NCI-H2107 (cell line): ENCODE measurements at places on chromosomes 12 and 14.
A peak's percentile ranks its signal among the peaks of the same experiment; 100 is the strongest.

DNA sequence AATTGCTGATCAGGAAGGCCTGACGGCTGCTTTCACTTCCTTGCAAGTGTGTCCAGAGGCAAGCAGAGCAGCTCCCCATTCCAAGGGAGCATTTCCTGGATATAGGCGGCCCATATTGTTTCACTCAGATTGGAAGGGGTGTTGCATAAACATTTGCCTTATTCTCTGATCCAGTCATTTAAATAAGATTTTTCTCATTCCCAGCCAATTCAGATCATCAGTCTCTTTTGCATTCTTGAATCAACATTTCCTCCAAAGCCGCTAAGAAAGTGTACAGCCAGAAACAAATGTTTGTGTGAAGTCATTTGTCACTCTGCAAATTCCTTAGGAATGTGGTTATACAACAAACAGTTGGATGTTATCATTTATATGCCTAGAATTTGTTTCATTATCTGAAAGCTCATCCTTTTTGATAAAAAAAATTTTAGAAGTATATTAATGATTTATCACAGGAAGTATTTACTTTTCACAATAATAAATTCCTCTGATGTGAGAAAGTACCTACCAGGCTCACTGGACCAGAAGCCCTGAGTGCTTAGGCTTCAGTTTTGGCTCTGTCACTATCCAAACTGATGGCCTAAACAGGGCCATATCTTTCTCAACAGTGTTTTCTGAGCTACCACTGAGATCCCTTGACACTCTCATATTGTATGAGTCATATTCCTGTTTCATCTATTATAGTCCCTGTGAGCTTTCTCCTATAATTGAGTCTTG, 379.6 kb downstream of the CCDC91 start:
- no peak for DNase-seq

GRCh38 chr14:50092006-50092555, 24.3 kb downstream of the VCPKMT start:
- no peak for DNase-seq

DNA sequence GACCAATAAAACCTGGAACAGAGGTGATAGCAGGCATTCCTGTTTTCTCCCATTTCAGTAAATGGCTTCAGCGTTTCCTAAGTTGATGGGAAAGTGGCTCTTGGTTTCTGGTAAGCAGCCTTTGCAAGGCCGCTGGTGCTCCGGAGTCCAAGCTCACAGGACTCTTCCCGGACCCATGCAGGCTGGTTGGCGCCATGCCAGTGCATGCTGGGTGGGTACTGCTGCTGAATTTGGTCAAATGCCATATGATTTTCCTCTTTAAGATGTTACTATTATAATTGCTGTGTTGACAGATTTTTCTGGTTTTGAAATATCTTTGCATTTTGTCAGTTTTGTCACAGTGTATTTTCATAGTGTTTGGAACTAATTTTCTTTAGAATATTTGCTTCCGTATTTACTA, 27.7 kb downstream of the PPP2R5C start:
- DNase-seq = no peak

- peak; percentile 41 for DNase-seq
These were observed 101.2 kb upstream of the STXBP6 start for GRCh38 chr14:25150934-25151790.

GRCh38 chr14:57962325-57963035, 96.6 kb upstream of the SLC35F4 start:
- no peak for DNase-seq

DNA sequence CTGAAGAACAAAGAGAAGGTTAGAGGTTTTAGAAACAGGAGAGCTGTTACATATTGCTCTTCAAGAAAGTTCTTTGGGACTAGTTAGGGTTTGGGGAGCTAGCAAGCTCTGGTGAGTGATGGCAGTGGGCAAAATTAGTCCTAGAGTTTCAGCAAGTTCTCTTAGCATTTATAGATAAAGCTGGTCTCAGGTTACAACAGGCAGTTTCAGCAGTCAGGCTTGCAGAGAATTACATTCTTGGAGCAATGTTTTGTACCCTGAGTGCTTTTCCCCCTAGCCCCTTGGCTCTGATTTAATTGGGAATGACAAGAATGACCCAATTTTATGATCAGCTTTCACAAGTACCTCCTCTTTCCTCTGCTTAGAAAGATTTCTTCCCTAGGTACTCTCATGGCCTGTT, 21.4 kb upstream of the EID3 start:
- no peak for DNase-seq

DNA sequence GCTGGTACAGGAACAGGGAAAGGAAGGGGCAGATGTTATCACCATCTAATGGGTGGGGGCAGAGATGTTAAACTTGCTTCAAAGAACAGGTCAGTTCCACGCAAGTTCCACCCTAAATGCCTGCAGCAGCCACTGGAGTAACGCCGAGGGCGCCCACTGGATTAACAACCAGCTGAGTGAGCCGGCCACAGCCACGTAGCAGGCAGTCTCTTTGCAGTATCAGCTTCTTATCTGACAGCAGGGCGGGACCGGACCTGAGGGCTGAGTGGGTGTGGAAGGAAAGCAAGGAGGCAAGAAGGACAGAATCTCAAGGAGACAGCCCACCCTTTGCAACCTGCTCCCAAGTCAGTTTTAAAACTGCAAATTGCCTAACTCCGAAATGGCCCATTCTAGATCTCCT, 38.4 kb upstream of the FOXN3 start:
- DNase-seq = no peak

DNA sequence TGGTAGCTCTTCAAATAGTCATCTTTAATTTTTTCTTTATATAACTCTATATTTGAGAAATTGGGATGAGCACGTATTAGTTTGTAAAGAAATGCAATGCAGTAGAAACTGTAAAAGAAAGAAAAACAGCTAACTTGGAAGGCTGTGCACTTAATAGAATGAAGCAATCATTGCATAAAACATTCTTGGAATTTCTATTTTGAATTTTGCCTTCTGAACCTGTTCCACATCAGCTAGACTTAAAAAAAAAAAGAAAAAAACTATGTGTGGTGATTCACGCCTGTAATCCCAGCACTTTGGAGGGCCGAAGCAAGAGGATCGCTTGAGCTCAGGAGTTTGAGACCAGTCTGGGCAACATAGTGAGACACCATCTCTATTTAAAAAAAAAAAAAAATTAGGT, 29.4 kb downstream of the SCN8A start:
- no peak for DNase-seq

DNA sequence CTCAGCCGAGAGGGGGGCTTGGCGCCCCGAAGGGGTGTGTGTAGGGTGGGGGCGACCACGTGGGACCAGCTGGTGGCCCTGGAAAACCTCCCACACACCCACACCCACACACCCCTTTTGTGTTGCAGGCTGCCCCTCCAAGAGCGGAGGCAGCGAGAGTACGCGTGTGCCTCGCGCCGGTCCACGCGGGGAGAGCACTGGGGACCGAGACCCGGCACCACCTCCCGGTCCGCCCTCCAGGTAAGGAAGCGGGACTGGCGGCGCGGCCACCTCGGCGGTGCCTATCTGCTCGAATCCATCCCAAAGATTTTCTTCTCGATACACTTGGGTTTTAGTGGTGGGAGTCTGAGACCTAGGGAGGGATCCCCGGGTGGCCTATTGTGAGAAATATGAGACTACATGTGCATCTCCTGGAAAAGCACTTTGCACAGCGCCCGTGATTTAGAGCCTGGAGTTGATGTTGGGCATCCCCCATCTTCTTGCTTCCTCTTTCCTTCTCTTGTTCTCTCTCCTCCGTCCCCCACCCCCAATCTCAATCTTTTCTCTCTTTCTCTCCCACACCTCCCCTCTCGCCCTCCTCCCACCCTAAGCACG, 393 bp downstream of the SYT1 start:
- no peak for DNase-seq

GRCh38 chr14:74501135-74501614, 7.6 kb downstream of the ISCA2 start:
- DNase-seq = peak; percentile 82

GRCh38 chr14:68546839-68547238, 246.0 kb downstream of the ZFP36L1 start:
- DNase-seq = no peak

GRCh38 chr12:53290661-53291060, 4.7 kb upstream of the PFDN5 start:
- no peak for DNase-seq
